ENCODE measurements at places on chromosomes 13 and 19. TPM values are rescaled to one million over a fixed set of nuclear protein-coding genes. Genes with fewer than 3 reads are reported as not detected.

The CGB2 gene
- total RNA-seq: not detected

The KLK6 gene
- total RNA-seq: not detected

The MPHOSPH8 gene
- total RNA-seq: 63.5 TPM

The UBE2L5 gene
- total RNA-seq: not detected

The TRAPPC2B gene
- 8.8 TPM for total RNA-seq

The NCAN gene
- not detected for total RNA-seq

The HRC gene
- total RNA-seq: not detected

The GPR32 gene
- total RNA-seq: not detected

The KLK11 gene
- not detected for total RNA-seq

Data from activated T-helper 17 cell treated with anti-CD3 and anti-CD28 coated beads, Interleukin-2, amount 50 U/mL, for 72 hours (primary cell).